NCI-H1930 (cell line): ENCODE measurements at places on chromosomes 1 and 21.

- no peak for DNase-seq
Measured at GRCh38 chr1:66571789-66572188, 37.8 kb downstream of the SGIP1 start.

DNA sequence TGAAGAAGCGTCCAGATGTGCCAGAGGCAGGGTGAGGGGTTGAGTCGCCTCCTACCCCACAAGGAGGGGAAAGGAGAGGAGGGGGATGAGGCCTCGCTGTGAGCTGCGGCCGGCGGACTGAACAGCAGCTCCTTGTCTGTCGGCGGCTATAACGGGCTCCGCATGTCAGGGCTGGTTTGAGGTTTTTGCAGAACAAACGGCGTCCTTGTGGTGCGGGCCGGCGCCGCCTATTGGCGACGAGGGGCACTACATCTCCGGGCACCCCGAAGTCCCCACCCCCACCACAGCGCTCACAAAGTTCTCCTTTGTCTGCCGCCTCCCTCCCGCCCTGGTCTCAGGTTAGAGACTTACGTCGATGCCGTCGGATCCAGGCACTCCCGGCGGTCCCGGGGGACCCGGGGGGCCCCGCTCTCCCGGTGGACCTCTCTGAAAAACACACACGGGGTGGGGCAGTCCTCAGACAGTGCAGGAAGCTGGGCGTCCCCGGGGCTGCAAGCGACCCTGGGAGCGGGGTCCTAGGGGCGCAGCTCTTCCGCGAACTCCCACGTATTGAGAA is 1.8 kb downstream of the COL9A2 start:
- DNase-seq = peak; percentile 23

- DNase-seq = no peak
Measured at GRCh38 chr1:94973309-94973922, 46.5 kb upstream of the CNN3 start.

DNA sequence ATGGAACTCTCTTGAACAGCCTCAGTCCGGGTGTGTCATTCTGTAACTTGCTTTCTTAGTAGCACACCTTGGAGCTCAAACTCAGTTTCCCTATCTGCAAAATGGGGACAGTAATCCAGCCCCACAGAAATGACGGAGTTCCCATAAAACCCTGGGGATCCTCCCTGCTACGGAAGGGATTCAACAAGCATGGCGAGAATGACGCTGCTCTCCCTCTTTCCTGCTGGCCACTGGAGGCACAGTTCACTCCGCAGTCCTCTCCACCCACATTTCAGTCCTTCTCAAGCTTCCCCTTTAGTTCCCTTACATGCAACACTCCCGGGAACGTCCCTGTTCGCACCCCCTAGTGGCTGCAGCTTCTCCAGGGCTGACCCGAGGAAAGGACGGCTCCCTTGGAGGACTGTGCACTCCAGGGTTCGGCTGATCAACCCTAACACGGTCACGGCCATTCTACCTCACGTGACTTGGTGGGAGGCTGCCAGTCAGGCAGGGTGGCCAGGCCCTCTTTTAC is 20.6 kb downstream of the RUNX3 start:
- DNase-seq = no peak

GRCh38 chr1:27522432-27523336 is 32.7 kb upstream of the WASF2 start:
- peak; percentile 9 for DNase-seq

DNA sequence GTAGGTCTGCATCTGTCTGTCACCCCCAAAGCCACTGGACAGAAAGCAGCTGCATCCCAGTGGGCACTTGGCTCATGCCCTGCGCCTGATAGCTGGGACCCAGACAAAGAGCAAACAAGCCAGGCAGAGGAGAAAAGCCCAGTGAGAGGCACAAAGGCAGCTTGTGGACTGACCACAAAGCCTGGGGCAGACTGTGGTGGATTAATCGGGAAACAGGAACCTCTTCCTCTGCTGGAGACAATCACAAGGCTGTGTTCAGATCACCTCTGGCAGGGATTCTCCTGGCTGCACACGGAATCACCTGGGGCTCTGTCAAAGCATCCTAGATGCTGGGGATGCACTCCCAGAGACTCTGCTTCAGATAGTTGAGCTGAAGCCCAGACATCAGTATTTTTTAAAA is 15.2 kb upstream of the GJB5 start:
- no peak for DNase-seq

DNA sequence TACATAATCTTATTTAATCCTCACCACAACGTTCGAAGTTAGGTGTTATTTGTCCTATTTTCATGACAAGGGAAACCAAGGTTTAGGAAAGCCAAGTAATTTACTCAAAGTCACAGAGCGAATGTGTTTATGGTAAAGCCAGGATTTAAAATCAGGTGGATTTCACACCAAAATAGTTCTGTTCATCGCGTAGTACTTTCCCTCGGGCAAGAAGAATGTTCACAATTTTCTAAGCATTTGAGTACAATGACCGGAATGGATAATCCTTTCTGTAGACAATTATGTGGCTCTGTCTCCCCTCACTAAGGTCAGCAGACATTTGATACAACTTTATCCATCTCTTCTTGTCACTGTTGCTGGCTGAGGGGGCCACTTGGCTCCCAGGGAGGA is 204.2 kb downstream of the ST6GALNAC3 start:
- no peak for DNase-seq

- DNase-seq = no peak
Measured at GRCh38 chr1:227422581-227422980, 104.3 kb upstream of the CDC42BPA start.

DNA sequence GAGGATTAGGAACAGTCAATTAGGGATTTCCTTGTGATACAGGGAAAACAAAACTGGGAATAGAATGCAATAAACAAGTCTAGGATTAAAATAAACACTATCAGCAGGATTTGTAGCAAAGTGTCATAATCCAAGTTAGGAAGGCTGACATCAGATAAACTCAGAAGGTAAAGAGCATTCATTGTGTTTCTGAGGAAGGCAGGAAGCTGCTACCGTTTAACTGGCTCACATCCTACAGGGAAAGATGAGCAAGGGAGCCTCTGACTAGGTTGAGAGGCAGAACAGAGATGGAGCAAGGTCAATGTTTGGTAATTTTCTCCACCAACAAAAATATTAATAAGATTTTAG is 124.7 kb downstream of the POU2F1 start:
- DNase-seq = no peak

DNA sequence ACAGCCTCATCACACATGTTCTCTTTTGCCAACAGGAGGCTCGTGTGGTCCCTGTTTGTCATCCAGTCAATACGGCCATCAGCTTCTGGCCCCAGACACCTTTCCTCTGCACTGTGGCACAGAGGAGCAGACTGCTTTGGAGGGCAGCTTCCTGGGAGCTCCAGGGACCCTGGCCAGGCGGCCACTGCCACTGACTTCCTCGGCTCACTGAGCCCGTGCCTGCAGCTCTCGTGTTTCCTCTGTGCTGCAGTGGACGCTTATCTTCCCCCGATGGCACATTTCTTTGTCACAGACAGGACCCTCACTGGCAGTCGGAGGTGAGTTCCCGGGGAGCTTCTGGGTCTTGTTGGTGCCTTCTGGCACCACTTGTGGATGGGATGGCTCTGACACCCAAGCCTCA is 67.0 kb upstream of the DIRAS3 start:
- no peak for DNase-seq

DNA sequence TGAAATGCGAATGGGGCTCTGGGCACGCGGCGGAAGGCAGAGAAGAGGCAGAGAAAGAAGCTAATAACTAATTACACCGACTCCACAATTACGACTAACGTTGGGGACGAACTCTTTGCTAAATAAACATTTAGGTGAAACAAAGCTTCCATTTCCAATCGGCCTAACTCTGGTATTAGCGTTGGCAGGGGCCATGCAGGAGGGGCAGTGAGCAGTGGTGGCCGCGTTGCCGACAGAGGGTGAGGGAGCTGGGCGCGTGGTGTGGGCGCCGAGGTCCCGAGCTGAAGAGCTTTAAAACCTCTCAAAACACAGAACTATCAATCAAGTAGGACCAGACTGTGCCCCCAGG is 553 bp upstream of the NDUFV3 start:
- no peak for DNase-seq

- no peak for DNase-seq
Measured at GRCh38 chr1:160704250-160704649, 7.4 kb downstream of the CD48 start.

DNA sequence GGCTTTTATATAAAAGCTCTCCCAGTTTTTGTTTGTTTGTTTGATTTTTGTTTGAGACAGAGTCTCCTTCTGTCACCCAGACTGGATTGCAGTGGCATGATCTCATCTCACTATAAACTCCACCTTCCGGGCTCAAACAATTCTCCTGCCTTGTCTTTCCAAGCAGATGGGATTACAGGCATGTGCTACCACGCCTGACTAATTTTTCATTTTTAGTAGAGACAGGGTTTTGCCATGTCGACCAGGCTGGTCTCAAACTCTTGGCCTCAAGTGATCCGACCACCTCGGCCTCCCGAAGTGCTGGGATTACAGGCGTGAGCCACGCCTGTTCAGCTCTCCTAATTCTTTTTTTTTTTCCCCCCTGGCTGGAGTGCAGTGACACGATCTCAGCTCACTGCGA is 4.4 kb downstream of the PCAT6 start:
- no peak for DNase-seq

DNA sequence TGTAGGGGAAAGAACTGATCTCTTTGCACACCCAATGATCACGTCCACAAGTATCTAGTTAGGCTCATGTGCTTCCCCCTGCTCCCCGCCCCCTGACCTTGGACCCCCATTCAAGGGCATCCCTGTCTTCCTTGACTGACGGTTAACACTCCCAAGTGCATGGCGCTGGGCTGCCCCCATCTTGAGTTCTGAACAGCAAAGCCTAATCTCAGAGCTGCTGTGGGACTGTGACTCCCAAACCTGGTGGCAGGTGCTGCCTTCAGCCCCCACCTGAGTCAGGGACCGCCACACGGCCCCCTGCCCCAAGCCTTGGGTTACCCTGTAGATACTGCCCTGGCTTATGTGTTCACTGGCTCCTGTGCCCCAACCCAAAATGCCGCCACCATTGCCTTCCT is 925 bp downstream of the TNNI1 start:
- DNase-seq = no peak
